ENCODE measurements at places on chromosomes 5 and 9.

GRCh38 chr5:123754908-123755307 is 242.9 kb downstream of the CSNK1G3 start:
- no peak for DNase-seq

- no peak for DNase-seq
These were observed 44.5 kb downstream of the FBXO10 start for GRCh38 chr9:37531699-37532098.

DNA sequence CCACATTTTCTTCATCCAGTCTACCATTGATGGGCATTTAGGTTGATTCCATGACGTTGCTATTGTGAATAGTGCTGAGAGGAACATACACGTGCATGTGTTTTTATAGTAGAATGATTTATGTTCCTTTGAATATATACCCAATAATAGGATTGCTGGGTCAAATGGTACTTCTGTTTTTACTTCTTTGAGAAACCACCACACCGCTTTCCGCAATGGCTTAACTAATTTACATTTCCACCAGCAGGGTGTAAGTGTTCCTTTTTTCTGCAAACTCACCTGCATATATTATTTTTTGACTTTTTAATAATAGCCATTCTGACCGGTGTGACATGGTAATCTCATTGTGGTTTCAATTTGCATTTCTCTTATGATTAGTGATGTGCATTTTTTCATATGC is 82.2 kb upstream of the RFX3 start:
- no peak for DNase-seq

- no peak for DNase-seq
These were observed 121.5 kb downstream of the MAST4 start for GRCh38 chr5:66717455-66718373.

GRCh38 chr9:15305470-15305869 is 1.5 kb downstream of the TTC39B start:
- DNase-seq = no peak

DNA sequence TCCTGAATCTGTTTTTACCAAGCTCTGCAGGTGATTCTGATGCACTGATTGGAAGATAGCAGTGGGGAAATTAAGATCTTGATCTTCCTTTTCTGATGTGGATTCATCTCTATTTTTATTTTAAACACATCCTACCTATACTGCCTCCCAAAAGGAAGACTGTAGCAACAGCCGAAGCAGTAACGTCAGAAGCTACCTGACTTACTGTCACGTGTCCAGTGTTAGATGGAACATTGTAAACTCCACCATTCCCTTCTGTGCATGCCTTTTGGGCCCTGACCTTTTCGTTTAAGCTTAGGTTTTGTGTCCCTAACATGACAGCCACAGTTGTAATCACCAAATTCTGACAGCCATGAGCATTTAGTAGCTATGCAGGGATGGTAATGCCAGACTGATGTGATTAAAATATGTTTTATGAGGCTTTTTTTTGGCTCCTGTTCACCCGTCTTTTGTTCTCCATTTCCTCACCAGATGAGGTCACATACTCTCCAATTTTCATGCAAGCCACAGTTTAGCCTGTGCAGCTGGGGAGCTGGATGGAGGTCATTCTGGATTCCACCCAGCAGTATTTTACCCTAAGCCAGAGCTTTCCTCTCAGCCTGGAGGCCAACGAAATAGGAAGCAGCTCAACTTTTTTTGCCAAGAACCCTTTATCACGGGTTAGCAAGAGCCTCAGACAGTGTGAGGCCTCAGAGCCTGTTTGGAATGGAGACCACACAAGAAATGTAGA is 15.6 kb upstream of the FOXD1 start:
- DNase-seq = no peak

GRCh38 chr5:120016717-120017382 is 387.5 kb downstream of the FAM170A start:
- no peak for DNase-seq

DNA sequence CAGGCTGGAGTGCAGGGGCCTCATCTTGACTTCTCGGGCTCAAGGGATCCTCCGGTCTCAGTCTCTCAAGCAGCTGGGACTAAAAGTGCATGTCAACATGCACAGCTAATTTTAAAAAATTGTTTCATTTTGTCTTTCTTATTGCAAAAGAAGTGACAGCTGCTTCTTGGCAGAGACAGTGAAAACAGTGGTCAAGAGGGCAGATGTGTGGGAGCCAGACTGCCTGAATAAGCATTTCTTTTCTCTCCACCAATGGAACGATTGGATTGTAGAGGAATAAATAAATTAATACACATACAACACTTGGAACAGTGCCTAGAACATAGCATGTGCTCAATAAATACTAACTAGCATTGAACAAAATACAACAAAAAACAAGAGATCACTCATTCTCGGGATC is 27.4 kb upstream of the KIF4B start:
- no peak for DNase-seq

- peak; percentile 50 for DNase-seq
These were observed 194 bp upstream of the RXFP3 start for GRCh38 chr5:33936004-33936380.

DNA sequence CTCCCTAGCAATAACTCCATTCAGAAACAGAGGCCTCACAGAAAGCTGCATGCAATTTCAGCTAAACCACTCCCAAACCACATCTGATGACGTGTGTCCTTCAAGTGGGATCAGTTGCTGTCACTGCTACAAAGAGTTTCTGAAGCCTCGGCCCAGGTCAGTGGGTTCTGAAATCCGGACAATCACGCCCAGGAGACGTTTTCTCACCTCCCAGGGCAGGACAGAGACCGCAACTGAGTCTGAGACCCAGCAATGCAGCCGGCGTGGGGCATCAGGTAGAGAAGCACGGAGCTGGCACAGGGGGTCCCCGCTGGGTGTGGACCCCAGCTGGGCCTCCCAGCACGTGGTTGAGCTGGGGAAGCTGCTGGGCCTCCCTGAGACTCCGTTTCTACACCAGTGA is 2.6 kb upstream of the UBE2QL1 start:
- DNase-seq = no peak
